CD4-positive, alpha-beta T cell treated with Interleukin-17A for 4 hours (primary cell): ENCODE measurements at places on chromosomes 2 and 18.

DNA sequence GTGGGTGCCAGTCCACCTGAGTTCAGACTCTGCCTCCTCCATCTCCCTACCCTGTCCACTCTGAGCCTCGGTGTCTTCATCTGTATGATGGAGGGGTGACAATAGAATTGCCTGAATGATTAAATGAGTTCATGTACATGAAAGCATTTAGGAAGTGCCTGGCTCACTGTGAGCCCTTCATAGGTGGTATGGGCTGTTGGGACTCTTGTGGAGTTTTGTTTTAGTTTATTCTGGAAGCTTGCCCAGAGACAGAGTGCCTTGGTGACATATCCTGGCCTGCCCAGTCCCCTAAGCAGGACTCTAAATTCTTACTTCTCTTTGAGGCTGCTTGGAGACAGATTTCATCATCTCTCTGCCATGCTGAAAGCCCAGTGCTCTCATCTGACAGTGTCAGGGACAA, 24.5 kb upstream of the GIGYF2 start:
- DNase-seq: no peak

GRCh38 chr2:126700677-126701076, 44.7 kb downstream of the GYPC start:
- DNase-seq: no peak

DNA sequence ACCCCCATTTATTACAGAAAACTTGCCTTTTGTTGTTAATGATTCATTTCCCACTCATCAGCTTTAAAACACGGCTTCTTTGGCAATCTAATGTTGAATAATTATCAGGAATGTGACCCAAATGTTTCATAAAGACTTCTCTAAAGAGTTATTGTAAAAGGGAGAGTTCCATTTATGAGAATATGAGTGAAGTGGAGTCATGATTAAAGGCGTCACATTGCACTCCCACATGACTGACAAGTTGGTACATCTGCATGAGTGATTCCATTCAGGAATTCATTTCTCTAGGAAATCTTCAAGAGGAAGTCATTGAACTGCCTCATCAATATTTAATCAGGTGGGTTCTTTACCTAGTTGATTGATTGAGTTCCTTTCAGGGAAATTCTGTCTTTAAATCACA, 184.8 kb downstream of the LNPK start:
- no peak for DNase-seq

GRCh38 chr2:194166818-194167217, 1490.2 kb upstream of the SLC39A10 start:
- no peak for DNase-seq

DNA sequence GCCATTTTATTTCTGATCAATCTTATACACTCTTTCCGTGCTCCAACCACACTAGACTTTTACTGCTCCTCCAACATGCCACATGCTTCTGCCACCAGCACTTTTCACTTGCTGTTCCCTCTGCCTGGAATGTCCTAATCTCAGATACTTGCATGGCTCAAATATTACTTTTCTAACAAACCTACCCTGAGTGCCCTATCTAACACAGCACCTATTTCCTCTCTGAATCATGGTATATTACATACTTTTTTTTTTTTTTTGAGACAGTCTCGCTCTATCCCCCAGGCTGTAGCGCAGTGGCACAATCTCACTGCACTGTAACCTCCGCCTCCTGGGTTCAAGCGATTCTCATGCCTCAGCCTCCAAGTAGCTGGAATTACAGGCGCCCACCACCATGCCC, 166.3 kb upstream of the CAVIN2 start:
- DNase-seq: no peak

GRCh38 chr2:240846873-240847595, 21.6 kb upstream of the AGXT start:
- no peak for DNase-seq

- no peak for DNase-seq
Observed at GRCh38 chr2:237256887-237257286, 157.1 kb downstream of the COL6A3 start.

- DNase-seq: no peak
Observed at GRCh38 chr2:41992671-41993434, 55.0 kb upstream of the PKDCC start.

DNA sequence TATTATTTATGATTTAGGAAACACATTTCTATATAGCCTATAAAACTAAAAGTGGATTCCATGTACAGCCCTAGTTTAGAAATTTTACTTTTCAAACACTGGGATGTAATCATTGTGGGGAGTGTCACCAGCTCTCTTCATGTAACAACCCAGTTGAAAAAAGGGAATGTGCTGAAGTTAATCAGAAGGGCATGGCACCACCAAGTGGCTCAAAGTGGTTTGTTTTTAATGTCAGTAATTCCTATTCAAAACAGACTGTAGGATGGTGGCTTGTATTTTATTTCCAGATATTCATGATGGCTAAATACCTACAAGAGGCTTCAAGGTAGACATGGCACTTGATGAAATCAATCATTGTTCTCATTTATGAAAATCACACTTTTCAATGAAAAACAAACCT, 58.1 kb upstream of the TMEM182 start:
- DNase-seq: peak; percentile 9

DNA sequence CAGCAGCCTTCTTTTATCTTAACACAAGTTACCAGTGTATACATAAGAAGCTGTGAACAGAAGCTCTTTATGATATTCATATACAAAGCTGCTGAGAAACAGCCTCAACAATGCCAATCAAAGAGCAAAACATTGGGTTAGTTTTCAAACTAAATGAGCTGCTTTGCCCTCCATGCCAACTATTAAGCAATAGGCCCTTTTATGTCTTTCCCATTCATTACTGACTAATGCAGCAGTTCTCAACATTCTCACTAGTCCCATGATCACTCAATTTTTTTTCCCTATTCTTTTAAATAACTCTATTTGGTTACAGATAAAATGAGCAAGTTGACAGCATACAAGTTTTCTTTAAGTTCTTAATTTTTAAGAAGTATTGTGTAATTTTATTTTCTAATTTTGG, 57.9 kb upstream of the FRZB start:
- DNase-seq: no peak

- DNase-seq: no peak
Observed at GRCh38 chr2:241329669-241330615, 14.2 kb downstream of the SEPTIN2 start.

DNA sequence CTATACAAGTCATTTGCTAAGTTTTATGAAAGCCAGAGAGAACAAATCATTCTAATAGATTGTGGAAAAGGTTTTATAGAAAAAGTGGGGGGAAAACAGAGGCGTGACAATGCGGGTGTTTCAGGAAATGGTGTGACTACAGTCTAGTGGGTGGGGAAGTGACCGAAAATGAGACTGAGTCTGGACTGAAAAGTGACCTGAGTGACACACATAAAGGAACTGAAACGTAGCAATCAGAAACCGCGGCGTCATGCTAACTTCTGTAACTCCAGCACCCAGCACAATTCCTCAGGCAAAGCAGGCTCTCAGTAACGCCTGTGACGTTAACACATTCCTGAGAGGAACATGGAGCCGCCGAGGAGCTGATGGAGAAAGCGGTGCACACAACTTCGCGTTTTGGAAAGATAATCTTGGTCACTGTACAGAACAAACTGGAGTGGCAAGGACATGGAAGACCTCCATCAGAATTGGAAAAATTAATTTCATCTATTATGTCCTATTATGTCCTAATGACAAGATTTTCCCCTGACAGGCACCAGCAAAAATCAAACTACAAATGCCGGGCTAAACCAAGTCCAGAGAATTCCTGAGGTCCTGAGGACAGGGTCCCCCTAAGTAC, 1.4 kb upstream of the CD226 start:
- DNase-seq: peak; percentile 55

GRCh38 chr2:60498127-60498815, 55.2 kb downstream of the BCL11A start:
- no peak for DNase-seq

DNA sequence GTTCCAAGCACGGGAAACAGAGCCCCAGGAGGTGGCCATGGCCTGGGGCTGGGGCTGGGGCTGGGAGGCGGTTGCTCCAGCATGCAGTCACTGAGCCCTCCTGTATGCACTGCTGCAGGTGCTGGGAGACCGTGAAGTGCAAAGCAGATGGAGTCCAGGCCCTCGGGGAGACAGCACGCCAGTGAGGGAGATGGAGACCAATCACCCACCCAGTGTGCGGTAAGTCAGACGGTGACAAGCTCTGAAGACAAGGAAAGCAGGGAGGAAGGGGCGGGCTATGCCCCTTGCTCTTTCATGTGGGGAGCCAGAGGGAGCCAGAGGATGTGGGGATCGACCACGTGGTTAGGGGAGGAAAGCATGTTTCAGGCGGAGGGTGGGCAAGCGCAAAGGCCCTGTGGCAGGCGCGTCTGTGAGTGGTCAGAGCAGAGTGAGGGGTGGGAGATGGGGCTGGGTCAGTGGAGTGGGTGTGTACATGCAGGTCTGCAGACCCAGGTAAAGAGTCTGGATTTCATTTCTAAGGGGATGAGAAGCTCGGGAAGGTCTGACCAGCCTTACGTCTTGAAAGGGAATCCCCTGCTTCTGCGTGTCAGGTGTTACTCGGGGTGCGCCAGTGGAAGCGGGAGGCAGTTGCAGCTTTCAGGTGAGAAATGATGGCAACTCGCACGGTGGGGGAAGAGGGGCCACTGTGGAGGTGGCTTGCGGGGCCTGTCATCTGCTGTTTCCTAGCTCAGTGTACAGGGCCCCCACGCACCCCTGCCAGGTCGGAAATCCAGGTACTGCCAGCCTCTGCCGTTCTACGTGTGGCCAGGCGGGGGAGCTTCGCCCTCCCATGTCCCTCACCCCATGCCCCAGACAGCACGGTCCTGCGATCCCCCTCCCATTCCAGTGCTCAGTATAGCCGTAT, 19.4 kb downstream of the RRM2 start:
- DNase-seq: peak; percentile 54

DNA sequence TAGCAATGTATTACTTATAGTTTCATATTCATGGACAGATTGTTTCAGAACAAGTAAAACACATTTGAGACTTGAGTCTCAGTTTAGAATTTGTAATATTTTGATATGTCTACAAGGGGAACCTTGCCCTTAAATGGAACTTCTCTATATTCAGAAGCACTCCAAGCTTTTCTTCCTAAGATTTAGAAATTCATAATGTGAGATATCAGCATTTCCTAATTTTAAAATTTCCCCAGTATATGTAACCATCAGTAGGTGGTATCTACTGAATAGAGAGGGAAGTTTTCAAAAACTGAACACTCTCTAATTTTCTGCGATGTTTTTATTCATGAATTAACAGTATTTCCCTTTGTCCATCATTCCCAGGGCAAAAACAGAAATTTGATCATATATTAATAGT, 7.6 kb downstream of the ANKRD62 start:
- DNase-seq: no peak

GRCh38 chr18:59861963-59862819, 37.6 kb upstream of the PMAIP1 start:
- DNase-seq: no peak

GRCh38 chr2:105919826-105920225, 175.1 kb downstream of the NCK2 start:
- DNase-seq: peak; percentile 72

DNA sequence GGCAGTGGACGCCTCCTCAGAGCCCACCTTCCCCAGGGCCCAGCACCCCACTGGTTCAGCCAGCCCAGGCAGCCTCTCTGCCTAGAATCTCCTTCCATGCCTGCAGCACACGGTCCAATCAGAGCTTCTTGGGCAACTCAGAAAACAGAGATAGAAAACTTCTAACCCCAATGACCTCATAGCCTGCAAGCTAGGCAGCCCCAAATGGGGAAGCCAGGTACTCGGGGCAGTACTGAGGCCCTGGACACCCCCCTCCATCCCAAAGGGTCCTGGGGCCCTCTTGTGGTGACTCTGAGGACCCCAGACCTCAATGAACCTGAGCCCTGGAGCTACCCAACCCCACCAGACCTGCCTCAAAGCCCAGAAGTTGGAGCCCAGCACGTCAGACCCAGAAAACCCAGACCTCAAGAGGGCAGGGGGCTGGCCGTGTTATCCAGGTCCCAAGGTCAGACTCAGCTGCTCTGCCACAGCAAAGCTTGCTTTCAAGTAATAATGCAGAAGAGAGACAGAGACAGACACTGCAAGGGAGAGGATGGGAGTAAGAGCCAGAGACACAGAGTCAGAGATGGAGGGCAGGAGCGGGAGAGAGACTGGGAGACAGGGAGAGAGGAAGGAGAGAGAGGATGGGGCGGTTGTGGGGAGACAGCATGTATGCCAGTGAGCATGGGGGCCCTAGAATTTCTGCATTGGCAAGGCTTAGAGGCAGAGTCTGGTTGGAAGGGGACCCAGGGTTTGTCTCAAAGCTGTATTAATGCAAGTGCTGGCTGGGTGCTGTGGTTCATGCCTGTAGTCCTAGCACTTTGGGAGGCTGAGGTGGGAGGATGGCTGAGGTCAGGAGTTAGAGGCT, 28.2 kb downstream of the SERTAD2 start:
- DNase-seq: no peak
